Myometrial cell (primary cell): ENCODE measurements at places on chromosomes 1 and 21. TPM values are rescaled to one million over a fixed set of nuclear protein-coding genes. Genes with fewer than 3 reads are reported as not detected.

AKR7A3 gene
- total RNA-seq = 0.86 and 0.89 TPM in 2 replicates

HPCA gene
- total RNA-seq = 0.29 TPM in 1 of 2 replicates, not detected in the other

BCAR3 gene
- total RNA-seq = 14.0 and 21.6 TPM in 2 replicates

PLD5 gene
- not detected in 2 replicates for total RNA-seq

KCTD3 gene
- total RNA-seq = 34.6 and 41.5 TPM in 2 replicates

DENND1B gene
- 4.3 and 6.9 TPM in 2 replicates for total RNA-seq

CHI3L2 gene
- 0.53 TPM in 1 of 2 replicates, not detected in the other for total RNA-seq

ARHGEF16 gene
- total RNA-seq = not detected in 2 replicates

LMO4 gene
- 52.1 and 56.2 TPM in 2 replicates for total RNA-seq

ACTRT2 gene
- total RNA-seq = not detected in 2 replicates

CELA3A gene
- total RNA-seq = not detected in 2 replicates

MAP1LC3C gene
- 1.7 TPM in 1 of 2 replicates, not detected in the other for total RNA-seq

TSSK3 gene
- not detected in 2 replicates for total RNA-seq

CHD1L gene
- 32.4 and 33.7 TPM in 2 replicates for total RNA-seq

FAM72A gene
- 1.7 and 4.1 TPM in 2 replicates for total RNA-seq

RBBP4 gene
- total RNA-seq = 93.7 and 111 TPM in 2 replicates

AMIGO1 gene
- 0.58 and 0.89 TPM in 2 replicates for total RNA-seq

OR2T2 gene
- not detected in 2 replicates for total RNA-seq

TMEM61 gene
- total RNA-seq = not detected in 2 replicates

TSPAN1 gene
- 0.29 TPM in 1 of 2 replicates, not detected in the other for total RNA-seq

RPE65 gene
- total RNA-seq = not detected in 2 replicates

TMEM82 gene
- not detected in 2 replicates for total RNA-seq

INSRR gene
- total RNA-seq = not detected in 2 replicates

NUDT4B gene
- total RNA-seq = 11.2 and 20.7 TPM in 2 replicates

ADAMTSL4 gene
- total RNA-seq = 13.8 and 14.9 TPM in 2 replicates

NBPF9 gene
- total RNA-seq = 9.8 and 12.6 TPM in 2 replicates

TTC39A gene
- under 0.01 TPM in 1 of 2 replicates, not detected in the other for total RNA-seq

B4GALT2 gene
- total RNA-seq = 134 and 142 TPM in 2 replicates

KRTAP19-4 gene
- not detected in 2 replicates for total RNA-seq

KRTAP11-1 gene
- not detected in 2 replicates for total RNA-seq

SPRR2F gene
- not detected in 2 replicates for total RNA-seq

APCS gene
- not detected in 2 replicates for total RNA-seq

COL6A1 gene
- 1,046 and 1,090 TPM in 2 replicates for total RNA-seq

KCNJ9 gene
- 0.71 TPM in 1 of 2 replicates, not detected in the other for total RNA-seq

SKI gene
- 12.9 and 13.3 TPM in 2 replicates for total RNA-seq

TCHHL1 gene
- not detected in 2 replicates for total RNA-seq

SLC44A3 gene
- total RNA-seq = 0.18 TPM in 1 of 2 replicates, not detected in the other

AMY1A gene
- not detected in 2 replicates for total RNA-seq

TMIGD3 gene
- not detected in 2 replicates for total RNA-seq

TRIM67 gene
- not detected in 2 replicates for total RNA-seq

APP gene
- total RNA-seq = 208 and 210 TPM in 2 replicates

HSPA6 gene
- under 0.01 TPM in 1 of 2 replicates, not detected in the other for total RNA-seq

AJAP1 gene
- total RNA-seq = under 0.01 TPM in 2 replicates

MAP3K6 gene
- total RNA-seq = 21.4 and 34.9 TPM in 2 replicates

AGO4 gene
- total RNA-seq = 3.7 and 7.4 TPM in 2 replicates

SPRR2A gene
- total RNA-seq = not detected in 2 replicates

KRTAP19-3 gene
- not detected in 2 replicates for total RNA-seq

PHLDA3 gene
- 115 and 141 TPM in 2 replicates for total RNA-seq

S100A7 gene
- total RNA-seq = not detected in 2 replicates

ZNF648 gene
- not detected in 2 replicates for total RNA-seq

SPATA46 gene
- total RNA-seq = not detected in 2 replicates

UQCRHL gene
- total RNA-seq = 1.2 and 2.8 TPM in 2 replicates

ACTA1 gene
- total RNA-seq = not detected in 2 replicates

SPRR2G gene
- not detected in 2 replicates for total RNA-seq

TEX38 gene
- not detected in 2 replicates for total RNA-seq

OR2L8 gene
- not detected in 2 replicates for total RNA-seq

PLA2G4A gene
- 3.9 and 4.0 TPM in 2 replicates for total RNA-seq

VWA5B1 gene
- total RNA-seq = not detected in 2 replicates

S100A8 gene
- total RNA-seq = not detected in 2 replicates

RASAL2 gene
- 8.6 and 11.7 TPM in 2 replicates for total RNA-seq
